Stimulated activated CD8-positive, alpha-beta memory T cell treated with anti-CD3 and anti-CD28 coated beads, Interleukin-7, amount 100 ng/mL, for 48 hours (primary cell): ENCODE measurements at places on chromosomes 3 and 15.

DNA sequence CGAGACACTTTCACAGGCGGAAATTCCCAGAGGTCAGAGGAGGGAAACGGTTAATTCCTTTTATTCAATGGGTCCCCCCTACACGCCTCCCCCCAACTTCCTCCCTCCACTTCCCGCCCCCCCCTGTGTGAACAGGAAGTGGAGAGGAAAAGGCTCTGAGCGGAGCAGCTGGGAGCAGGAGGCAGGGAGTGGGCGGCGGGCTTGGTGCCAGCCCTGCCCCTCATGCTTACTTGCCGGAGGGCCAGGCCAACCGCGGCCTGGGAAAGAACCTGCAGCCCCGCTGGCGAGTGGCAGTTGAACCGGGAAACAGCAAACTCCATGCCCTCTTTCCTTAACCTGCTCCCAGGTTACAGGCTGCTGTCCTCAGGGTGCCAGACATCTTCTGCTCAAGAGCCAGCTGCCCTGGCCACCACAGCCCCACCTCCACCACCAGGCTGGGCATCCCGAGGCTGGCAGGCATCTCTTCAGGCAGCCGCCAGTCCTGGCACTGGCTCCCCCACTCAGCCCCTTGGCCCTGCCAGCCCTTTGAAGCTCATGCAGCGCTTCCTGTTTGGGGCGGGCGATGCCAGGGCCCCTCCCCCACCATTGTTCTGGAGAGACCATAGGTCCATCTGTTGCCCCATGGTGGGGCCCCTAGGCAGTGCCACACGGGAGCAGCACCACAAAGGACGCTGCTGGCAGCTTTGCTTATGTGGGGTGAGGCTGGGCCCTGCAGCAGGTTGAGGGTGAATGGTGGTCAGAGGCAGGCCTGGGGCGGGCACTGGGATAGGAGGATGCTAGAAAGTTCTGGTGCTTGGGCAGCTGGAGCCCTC lies 12.9 kb downstream of the VPS18 start:
- DNase-seq, result no peak

DNA sequence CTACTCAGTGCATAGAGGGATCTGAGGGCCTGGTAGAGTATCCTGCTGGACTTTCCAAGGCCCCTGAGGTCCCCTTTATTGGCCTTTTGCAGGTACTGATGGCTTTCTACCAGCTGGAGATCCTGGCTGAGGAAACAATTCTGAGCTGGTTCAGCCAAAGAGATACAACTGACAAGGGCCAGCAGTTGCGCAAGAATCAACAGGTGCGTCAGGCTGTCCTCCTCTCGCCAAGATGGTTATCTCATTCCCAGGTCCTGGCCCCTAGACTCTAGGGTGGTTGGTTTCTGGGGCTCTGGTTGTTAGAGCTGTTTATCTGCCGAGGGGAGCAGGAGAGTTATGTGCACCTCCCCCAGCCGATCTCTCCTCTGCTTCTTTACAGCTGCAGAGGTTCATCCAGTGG lies 9.3 kb downstream of the EIF2B5 start:
- no peak for DNase-seq

DNA sequence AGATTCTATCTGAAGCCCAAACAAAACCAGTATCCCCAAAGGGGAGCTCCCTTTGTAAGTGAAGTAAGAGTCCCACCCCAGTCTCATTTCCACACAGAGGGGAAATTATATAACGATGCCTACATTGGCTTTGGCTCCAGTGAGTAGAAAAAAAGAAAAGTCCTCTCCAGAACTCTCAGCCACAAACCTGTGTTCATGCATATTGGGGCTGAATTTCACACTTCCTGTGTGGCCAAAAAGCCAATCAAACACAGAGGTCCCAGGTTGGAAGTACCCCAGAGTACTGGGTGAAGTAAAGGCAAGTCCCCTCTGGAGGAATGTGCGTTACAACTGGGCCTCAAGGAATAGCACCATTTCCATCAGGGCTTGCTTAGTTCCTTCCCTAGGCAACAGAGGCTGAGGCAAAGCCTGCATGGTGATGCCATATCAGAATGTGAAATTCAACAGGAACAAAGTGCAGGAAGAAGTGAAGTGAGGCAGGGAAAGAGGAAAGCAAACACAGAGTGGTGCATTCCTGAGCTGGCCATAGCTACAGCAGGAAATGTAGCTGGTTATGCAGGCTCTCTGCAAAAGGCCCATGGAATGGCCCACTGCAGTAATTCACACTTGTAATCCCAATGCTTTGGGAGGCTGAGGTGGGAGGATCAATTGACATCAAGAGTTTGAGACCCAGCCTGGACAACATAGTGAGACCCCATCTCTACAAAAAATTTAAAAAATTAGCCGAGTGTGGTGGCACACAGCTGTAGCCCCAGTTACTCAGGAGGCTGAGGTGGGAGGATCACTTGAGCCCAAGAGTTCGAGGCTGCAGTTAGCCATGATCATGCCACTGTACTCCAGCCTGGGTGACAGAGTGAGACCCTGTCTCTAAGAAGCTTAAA lies 16.6 kb upstream of the CX3CR1 start:
- DNase-seq, result no peak

- no peak for DNase-seq
Measured at GRCh38 chr3:50653937-50654595, 20.7 kb upstream of the DOCK3 start.

GRCh38 chr15:60634815-60635214 lies 155.9 kb upstream of the ICE2 start:
- DNase-seq, result no peak

GRCh38 chr15:34217587-34218225 lies 7.1 kb upstream of the EMC4 start:
- DNase-seq, result no peak

GRCh38 chr3:14549256-14549919 lies 9.2 kb upstream of the GRIP2 start:
- DNase-seq, result no peak

DNA sequence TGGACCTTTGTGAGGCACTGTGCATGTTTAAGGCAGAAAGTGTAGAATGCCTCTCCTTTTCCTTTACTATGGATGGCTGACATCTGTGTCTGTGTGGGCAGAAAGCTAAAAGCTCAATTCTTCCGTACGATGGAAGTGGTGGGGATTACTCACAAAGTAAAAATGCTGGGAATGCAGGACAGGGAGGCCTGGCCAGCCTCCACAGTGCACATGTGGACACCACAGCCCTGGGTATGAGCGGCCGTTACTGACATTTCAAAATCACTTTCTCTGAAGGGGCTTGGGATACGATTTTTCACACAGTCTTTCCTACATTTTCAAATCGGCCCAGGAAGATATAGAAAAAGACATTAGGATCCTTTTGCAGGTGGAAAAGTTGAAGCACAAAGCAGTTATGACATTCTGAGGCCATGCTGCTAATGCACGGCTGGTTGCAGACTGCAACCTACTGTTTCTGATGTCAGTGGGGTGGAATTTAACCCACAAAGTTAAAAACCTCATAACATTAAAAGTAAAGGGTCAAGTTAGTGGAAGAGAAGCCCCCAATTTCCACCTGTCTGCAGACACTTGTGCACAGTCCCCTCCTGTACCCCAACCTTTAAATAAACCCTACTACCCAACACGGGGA lies 27.9 kb downstream of the EHD4 start:
- DNase-seq, result no peak

DNA sequence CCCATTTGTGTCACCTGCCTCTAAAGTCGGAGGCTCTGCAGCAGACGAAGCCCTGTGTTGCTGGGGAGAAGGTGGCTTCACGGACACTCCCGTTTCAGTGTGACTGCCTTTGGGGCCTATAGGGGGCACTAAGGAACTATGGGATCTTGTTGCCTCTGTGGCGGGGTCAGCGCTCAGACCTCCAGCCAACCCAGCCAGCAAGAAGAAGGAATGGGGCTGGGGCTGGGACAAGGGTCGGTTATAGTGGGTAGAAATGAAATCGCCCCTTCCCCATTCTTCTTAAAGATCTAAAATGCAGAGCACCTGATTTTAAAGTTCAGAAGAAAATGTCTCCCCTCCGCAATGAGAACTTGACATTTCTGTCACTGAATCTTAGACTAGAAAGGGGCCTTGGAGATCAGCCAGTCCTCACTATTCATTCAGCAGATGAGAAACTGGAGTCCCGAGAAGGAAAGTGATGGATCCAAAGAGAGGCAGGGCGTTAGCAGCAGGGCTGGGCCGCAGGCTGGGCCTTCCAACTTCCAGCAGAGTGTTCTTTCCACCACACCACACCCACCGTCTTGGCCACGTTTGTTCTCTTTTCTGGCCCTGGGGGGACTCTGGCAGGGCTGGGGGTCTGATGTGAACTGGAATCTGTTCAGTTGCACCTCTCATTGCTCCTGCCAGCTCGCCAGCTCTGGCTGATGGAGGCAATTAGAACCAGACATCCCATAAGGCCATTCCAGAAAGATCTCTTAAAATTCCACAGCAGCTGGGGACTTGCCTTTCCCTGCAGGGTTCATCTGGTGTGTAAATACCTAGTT lies 195.4 kb downstream of the OPA1 start:
- DNase-seq, result no peak
